Activated CD8-positive, alpha-beta memory T cell treated with anti-CD3 and anti-CD28 coated beads, Interleukin-2, amount 10 ng/mL, durations not matched to agents 7 days and 5 days (primary cell): ENCODE measurements at places on chromosomes 1 and 21. TPM values are rescaled to one million over a fixed set of nuclear protein-coding genes. Genes with fewer than 3 reads are reported as not detected.

GBP5 gene
- 279 TPM for total RNA-seq

WRAP73 gene
- 38.1 TPM for total RNA-seq

TMIGD3 gene
- total RNA-seq: 0.23 TPM

MMEL1 gene
- total RNA-seq: not detected

OR6N1 gene
- not detected for total RNA-seq

CFHR4 gene
- not detected for total RNA-seq

CELA2B gene
- not detected for total RNA-seq

CELA3B gene
- total RNA-seq: not detected

TFF2 gene
- total RNA-seq: not detected

EFNA3 gene
- total RNA-seq: 1.9 TPM

NFYC gene
- total RNA-seq: 91.2 TPM

KDF1 gene
- total RNA-seq: not detected

TNNI3K gene
- total RNA-seq: not detected

AHDC1 gene
- total RNA-seq: 18.5 TPM

PEX19 gene
- 49.4 TPM for total RNA-seq

HDGF gene
- 340 TPM for total RNA-seq

AGRN gene
- total RNA-seq: 32.8 TPM

KRTAP11-1 gene
- total RNA-seq: not detected

MIXL1 gene
- not detected for total RNA-seq

OPRD1 gene
- not detected for total RNA-seq

PRR9 gene
- total RNA-seq: not detected

SIKE1 gene
- total RNA-seq: 71.0 TPM

ARMH1 gene
- total RNA-seq: 17.0 TPM

C2CD4D gene
- total RNA-seq: 0.96 TPM

TRIM17 gene
- total RNA-seq: 2.8 TPM

FAM72C gene
- 15.3 TPM for total RNA-seq

KMO gene
- not detected for total RNA-seq

SPRR2A gene
- total RNA-seq: not detected

CD84 gene
- 29.9 TPM for total RNA-seq

IGSF9 gene
- total RNA-seq: not detected

ADORA1 gene
- total RNA-seq: not detected

HRNR gene
- not detected for total RNA-seq

CCDC17 gene
- total RNA-seq: 3.9 TPM

TCEA3 gene
- 1.3 TPM for total RNA-seq

PLA2G2C gene
- not detected for total RNA-seq

FCRL6 gene
- 0.61 TPM for total RNA-seq

RRP1B gene
- total RNA-seq: 49.1 TPM

PGM1 gene
- 31.5 TPM for total RNA-seq

PBX1 gene
- total RNA-seq: not detected

COL6A2 gene
- 5.0 TPM for total RNA-seq

NCMAP gene
- not detected for total RNA-seq

ANXA9 gene
- not detected for total RNA-seq

CYP4Z1 gene
- total RNA-seq: not detected

S100A9 gene
- not detected for total RNA-seq

EFNA1 gene
- not detected for total RNA-seq

DCST2 gene
- 0.29 TPM for total RNA-seq

HSD11B1 gene
- total RNA-seq: 0.91 TPM

PLA2G2D gene
- total RNA-seq: not detected

CLCA1 gene
- not detected for total RNA-seq

TMOD4 gene
- 3.6 TPM for total RNA-seq
